ENCODE measurements at places on chromosomes 12 and 14.
A peak's percentile ranks its signal among the peaks of the same experiment; 100 is the strongest.

DNA sequence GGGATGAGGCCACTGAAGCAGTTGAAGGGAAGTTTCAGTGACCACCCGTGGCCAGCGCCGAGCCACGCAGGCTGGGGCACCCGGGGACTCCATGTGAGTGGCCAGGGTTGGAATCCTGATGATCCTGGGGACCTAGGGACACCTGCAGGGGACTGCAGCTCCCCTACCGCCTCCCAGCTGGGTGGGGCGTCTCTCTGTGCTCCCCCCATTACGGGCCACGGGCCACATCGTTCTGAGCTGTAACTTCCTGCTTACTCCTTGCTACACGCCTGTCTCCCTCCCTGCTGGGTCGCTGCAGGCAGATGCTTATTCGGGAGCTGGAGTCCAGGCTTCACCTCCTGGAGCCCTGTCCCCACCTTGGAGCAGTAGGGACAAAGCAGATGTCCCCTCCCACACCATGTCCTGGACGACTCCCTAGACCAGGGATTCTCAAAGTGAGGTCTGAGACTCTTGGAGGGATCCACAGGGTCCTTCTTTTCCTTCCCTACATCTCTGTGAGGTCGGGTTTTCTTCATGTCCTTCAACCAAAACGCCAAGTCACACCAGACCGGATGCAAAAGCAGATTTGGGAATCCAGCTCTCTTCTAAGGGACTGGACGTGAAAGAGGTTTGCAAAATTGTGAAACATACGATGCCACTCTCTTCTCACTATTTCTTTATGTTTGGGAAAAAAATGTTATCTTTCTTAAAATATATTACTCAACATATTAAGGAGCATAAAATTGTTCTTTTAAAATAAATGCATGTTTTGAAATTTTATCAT, 85.9 kb upstream of the NCOR2 start:
- ATAC-seq: no peak

GRCh38 chr12:58087423-58088127, 146.2 kb downstream of the ATP23 start:
- ATAC-seq: no peak

DNA sequence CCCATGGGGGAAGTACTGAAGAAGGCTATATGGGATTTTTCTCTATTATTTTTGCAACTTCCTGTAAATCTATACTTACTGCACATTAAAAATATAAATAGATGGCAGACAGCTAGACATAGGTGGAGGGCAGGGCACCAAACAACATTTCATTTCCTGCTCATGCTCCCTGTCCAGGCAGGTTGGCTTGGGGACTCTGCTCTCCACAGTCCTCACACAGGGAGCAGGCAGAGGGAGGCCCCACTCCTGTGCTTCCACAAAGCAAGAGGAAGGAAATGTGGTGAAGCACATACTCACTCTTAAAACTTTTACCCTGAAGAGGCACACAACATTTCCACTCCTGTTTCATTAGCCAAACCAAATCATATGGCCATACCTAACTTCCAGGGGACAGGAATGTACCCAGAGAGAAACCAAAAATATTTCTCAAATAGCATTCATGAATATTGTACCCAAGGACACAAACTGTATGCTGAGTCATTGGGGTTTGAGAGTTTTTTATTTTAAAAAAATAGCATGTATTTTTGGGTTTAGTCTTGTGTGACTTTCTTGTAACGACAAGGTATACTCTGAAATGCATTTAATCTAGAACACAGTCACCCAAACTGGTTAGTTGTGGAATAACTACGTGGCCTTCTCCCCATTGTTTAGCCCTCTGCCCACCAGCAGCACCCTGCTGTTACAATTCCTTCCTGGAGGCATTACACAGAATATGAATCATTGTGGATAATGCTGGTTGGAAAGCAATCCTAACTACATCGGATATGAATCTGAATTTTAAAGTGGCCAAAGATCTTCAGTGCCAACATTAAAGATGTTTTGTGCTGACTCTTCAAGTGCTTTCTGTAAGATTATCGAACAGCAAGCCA, 40.9 kb downstream of the RTN1 start:
- ATAC-seq: no peak

DNA sequence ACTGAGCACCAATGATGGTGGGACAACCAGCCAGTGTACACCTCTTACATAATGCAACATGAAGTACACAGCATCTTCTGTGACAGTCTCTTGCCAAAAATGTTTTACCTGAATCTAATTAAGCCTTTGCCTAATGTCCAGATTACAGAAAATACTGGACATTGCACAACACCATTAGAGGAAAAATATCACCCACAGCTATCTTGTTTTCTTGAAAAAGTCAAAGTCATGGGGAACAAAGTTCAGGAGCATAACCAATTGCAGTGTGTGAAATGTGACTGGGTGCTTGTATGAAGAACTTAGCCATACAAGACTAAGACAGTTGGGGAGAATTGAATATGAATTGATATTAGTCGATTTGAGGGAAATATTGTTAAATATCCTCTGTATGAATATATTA, 12.1 kb upstream of the ANO6 start:
- ATAC-seq: no peak

- ATAC-seq: no peak
Observed at GRCh38 chr12:64457032-64457431, 5.1 kb downstream of the TBK1 start.

DNA sequence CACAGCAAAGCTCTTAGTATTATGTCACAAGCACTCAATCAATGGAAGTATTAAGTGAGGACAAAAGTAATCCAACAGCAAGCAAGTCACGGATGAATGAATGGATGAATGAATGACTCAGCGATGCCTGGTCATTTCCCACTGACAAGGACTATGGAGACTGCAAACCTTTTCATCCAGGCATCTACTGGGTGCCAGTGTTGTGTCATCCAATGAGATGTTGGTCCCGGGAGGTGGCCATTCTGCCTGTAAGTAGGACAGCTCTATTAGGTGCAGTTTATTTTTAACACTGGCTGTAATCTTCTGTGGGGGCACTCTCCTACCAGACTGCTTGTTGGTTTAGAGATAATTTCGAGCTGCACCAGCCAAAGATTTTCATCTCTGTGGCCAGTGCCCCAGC, 39.4 kb downstream of the STAB2 start:
- peak; percentile 100 for ATAC-seq

- ATAC-seq: no peak
Observed at GRCh38 chr14:68554231-68554630, 238.6 kb downstream of the ZFP36L1 start.

DNA sequence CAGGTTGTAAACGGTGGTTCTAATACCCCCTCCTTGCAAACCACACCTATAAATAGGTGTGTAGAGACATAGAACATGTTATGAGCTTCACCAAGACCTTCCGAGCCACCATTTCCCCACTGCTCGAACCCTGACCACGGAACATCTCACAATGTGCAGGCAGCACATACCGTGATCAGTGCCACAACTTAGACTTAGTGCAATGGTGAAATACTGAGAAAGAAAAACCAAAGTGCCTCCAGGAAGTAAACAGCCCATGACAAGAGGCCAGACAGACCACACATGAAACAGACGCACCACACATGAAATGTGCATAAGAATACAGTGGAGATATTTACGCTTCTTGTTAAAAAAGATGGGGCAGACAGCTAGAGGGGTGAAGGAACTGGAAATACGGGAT, 166.9 kb upstream of the CCND2 start:
- no peak for ATAC-seq

DNA sequence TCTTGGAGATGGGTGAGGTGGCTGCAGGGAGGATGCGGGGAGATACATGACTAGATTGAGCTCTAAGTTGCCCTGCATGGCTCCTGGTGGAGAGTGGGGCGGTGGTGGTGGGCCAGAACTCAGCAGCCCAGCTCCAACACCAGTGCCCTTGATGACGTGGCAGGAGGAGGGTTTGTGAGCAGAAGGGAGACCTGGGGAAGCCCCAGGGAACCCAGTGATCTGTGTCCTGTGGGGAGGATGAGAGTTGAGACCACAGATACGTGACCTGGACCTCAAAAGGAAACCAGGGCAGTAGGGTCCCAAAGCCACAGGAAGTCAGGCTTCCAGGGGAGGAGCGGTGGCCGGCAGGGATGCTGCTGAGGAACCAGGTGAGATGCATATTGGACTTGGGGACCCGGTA, 989.1 kb upstream of the TMEM132C start:
- no peak for ATAC-seq

GRCh38 chr12:5723711-5724252, 221.3 kb downstream of the ANO2 start:
- no peak for ATAC-seq

- ATAC-seq: peak; percentile 91
Observed at GRCh38 chr12:1776170-1776921, 44.0 kb upstream of the LRTM2 start.

DNA sequence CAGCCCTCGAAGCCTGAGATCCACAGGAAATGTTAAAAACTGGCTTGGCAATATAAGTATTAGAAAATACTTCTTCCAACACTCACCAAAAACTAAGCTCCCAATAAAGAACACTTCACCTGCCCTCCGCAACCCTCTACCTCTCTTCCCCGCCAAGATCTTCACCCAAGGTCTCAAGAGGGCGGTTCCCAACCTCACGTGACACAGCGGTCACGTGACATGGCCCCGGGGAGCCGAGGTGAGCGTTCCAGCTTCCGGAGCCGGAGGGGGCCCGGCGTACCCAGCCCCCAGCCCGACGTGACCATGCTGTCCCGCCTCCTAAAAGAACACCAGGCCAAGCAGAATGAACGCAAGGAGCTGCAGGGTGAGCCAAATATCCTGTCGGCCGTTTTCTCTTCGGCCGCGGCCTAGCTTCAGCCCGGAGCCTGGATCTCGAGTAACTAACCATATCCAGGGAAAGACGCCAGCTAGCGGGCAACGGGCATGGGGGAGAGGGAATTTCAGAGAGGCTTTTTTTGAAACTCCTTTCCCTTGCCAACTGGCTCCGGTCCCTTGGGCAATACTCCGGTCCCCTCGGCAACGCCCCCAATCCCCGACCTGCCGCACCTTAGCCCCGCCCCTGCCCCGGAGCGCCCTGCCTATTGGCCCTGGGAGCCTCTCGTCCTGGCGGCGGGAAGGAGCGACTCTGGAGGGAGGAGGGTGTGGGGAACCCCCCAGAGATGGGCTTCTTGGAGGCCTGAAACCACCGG, at the start of gene BLOC1S1:
TSS of gene BLOC1S1 (plus strand) at position 214 of the 749 bp plus-strand sequence. CDS start at position 220, 6 bp downstream.
- peak; percentile 80 for ATAC-seq

- ATAC-seq: peak; percentile 76
Observed at GRCh38 chr14:96246539-96246847, 9.5 kb upstream of the BDKRB1 start.

DNA sequence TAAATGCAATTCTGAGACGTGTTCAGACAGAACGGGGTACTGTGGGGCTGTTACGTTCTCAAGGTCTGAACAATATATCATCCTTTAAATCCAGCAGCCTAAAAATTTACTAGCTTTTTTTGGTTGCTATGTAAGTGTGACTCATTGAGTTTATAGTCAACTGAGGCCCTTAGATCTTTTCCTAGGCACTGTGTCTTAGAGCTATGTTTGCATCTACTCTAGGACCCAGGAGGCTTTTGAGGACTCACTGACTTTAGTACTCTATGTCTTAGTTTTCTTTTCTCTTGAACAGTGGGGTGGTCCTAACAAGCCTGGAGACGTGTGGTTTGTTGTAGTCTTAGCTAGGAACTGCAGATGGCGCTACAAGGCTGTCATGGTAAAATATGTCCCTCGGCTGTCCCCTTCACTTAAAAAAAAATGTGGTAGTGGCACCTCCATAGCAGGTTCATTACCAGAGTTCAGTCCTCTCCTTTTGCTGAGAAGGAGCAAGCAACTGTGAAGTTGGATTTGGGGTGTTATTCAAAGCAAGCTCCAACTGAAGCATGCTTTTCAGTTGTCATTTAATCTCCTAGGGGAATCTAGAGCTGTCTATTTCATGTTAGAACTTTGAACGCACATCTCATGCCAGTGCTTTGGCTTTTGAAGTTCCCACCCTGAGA, 8.7 kb upstream of the SPATS2 start:
- ATAC-seq: peak; percentile 89

DNA sequence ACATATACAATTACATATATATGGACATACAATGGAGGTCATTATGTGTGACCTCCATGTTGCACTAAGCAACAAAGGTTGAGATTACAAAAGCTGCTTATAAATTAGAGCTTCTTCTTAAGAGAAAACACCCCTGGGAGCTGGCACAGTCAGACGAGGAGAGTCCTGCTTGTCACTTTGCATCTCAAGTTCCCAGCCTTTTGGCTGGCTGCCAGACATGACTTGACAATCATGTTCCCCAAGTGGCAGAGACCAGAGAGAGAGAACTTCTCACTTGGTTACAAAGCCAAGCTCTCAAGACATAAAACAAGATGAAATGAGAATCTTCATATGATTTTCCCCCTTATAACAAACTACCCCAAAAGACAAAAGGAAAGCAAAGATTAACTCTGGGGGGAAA, 8.5 kb upstream of the SYNJ2BP start:
- no peak for ATAC-seq

DNA sequence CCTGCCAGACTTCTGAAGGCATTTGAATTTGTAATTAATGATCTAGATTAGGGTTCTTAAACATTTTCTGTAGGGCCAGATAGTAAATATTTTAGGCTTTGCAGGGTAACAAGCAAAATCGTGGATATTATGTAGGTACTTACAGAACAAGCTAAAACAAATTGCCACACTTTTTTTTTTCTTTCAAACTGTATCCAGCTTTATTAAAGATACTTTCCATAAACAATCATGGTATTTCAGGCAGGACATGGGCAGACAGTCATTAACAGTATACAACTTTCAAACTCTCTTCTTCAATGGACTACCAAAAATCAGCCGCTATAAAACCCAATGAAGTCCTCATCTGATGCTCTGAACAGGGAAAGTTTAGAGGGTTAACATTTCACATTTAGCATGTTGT, 9.6 kb downstream of the TRMT5 start:
- ATAC-seq: no peak

DNA sequence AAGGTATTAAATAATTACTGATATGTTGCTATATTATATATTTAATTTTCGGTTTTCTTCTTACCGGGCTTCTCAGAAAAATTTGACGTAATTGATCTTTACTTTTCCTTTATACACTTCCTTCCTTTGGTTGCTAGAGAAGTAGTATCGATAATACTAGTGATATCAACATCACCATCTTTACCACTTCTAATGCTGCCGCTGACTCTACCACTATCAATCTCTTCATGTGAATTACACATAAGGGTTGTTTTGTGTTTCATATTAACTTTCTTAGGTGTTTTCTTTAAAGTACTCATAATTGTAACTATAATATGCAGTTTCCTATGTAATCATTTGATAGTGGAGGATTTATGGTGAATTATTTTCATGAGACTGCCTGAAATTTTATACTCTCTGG, 30.9 kb upstream of the KLRF1 start:
- no peak for ATAC-seq

- no peak for ATAC-seq
Observed at GRCh38 chr12:62214846-62215245, 45.4 kb upstream of the USP15 start.

DNA sequence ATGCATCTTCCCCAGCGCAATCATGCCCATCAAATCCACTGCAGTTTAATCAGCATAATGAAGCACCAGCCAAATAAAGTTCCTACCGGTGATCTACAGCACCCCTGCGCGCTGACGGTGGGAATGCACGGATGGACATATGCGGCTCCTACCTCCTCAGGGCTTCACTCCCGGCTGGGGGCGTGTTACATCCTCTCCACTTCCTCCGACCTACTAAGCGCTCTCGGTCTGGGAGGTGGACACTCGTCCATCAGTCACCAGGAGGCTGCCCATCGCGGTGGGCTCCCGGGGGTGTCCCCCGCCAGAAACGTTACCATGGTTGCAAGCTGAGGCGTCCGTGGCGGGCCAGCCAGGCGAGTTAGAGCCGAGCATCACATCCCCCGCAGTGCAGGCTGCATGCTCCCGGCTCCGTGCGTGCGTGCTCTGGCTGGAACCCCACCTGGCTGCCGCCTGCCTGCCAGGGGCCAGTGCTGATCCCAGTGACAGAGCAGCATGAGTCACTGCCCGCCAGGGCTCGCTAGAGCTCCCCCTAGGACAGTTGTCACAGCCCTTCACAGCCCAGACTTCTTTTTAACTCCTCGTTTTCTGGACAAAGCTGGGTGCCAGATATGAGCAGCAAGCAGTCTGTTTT, 73.0 kb downstream of the CIT start:
- ATAC-seq: peak; percentile 100

Measured in motor neuron (in vitro differentiated cells).